Caco-2 (cell line): ENCODE measurements at places on chromosomes 5 and 9.

- DNase-seq: no peak
Measured at GRCh38 chr9:108473209-108474112, 382.3 kb downstream of the ACTL7B start.

DNA sequence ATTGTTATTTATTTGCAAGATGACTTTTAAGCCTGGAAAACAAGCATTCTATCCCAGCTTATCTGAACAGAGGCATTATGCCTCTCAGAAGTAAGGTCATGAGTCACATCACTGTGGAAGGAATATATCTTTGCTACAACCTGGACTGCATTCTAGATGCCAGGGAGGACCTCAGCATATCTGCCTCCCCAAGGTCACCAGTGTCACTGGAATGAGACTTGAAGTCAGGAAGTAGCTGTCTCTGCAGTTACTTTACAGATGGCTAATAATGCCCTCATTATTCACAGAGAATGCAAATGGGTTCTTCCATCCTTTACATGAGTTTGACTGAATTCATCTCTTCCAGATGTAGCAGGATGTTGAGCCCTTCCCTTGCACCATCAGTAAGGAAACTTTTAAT is 4.4 kb upstream of the FAM13B start:
- DNase-seq: no peak

DNA sequence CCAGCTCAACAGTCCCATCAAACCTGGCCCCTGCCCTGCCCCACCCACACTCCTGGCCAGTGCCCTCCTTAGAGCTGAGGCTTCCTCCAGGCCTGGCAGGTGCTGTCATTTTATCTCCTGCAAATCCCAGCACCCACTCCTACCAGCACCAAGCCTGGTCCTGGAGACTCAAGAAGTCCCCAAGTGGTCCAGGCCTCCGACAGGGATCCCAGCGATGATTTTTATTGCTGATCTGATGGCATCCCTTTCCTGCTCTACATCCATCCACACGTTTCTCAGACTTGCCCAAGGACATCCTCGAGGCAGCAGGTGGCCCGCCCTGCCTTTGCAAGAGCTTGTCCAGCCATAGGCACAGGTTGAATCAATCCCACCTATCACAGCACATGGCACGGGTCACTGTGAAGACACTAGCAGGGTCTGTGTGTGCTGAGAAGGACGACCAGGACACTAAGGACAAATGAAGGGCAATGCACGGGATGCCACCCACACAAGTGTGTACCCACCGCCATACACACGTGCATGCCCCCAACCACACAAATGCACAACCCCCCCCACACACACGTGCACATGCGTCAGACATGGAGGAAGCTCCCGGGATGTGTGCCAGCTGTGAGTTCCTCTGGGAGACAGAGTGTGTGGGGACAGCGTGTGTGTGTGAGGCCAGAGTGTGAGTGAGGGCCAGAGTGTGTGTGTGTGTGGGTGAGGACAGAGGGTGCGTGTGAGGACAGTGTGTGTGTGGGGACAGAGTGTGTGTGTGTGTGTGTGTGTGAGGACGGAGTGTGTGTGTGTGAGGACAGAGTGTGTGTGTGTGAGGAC is 62.4 kb upstream of the UBAC1 start:
- DNase-seq: no peak

DNA sequence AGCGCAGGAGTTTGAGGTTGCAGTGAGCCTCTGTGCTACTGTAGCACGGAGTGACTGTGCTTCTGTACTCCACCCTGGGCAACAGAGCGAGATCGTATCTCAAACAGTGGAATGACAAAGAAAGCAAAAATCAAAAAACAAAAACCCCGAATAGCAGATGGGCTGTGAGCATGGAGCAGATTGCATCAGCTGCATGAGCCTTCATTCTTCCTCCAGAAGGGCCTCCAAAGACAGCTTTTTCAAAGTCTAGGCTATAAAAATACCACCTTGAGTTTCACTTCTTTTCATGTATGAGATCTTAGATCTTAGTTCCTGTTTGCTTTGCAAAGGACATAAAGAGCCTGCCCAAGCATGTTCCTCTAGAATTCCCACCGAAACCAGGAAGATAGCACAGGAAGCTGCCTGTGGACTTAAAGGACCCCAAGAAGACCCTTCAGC is 15.0 kb upstream of the HSPB3 start:
- DNase-seq: peak; percentile 83

- peak; percentile 67 for DNase-seq
Measured at GRCh38 chr9:136100700-136101614, 5.9 kb upstream of the NACC2 start.

DNA sequence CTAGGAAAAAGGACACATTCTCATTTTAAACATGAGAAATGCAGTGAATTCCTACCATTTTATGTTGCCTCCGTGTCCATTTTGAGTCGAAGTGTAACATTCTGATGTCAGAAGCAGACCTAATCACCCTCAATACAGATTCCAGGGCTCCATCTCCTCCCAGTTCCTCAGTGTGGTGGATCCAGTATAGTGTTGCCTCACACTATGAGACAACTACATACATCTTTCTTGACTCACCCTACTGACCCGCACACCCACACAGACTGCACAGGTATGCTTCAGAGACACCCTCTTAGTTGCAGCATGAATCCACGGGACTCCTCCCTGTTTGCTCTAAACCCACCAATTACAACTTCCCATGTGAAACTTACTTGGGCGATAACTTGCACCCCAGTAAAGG is 564.9 kb downstream of the SEMA5A start:
- DNase-seq: no peak

DNA sequence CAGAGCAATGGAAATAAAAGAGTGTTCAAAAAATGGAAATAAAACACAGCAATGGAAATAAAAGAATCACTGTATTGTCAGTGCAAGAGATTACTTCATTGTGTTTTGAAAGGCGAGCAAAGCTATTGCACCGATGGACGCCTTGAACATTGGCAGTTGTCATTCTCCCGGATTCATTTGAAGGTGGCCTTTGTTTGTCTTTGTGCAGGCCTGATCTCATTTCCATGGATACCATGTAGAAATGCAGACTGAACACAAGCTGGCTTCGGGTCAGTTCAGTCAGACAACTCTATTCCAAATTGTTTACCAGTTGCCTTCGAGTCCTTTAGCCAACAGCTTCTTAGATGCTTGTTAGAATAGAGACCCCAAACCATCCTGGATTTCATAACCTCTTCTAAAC is 8.3 kb downstream of the ITGA2 start:
- peak; percentile 29 for DNase-seq

DNA sequence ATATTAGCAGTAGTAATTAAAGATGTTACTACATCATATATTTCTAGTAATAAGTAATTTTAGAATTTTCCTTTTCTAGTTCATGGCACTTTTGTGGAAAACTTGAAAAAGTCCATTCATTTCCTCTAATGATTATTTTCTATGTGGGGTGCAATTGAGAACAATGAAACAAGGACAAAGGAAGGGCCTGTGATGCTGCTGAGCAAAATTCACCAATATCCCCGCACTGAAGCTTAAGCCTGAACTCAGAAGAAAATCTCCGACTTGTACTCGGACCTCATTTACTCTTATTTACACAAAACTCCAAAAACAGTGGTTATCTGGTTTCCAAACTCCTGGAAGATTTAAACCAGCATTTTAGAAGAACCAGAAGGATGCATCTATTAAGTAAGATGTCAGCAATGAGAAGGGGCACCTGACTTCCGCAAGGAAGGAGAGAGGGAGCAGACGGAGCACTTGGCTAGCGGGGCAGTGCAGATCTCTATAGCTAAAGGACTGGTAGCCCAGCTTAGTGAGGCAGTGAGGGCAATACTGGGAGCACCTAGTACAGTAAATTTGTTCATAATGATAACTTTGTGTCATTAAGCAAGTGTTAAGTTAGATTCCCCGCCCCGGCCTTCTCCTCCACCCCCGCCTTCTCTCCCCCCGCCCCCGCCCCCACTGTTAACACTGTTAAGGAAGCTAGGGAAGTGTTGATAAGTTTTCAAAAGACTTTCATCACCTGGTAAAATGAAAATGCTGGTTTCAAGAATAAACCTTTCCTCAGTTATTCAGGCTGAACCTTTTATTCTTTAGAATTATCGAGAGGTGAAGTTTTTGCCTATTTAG is 123.3 kb downstream of the ZSWIM6 start:
- no peak for DNase-seq

DNA sequence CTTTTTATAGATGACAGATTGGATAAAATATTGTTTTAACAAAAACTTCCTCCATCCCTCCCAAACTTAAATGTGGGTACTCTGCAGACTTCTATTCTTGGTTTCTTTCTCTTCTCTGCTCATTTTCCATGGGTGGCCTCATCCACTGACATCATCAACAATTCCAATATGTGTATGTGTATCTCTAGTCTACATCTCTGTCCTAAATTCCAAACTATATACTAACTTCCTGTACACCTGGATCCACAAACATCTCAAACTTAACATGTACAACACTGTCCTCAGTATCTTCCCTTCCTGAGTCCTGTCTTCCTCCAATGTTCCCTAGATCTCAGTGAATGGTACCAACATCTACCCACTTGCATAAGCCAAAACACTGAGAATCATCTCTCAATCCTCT is 28.5 kb upstream of the CDK5RAP2 start:
- DNase-seq: no peak

DNA sequence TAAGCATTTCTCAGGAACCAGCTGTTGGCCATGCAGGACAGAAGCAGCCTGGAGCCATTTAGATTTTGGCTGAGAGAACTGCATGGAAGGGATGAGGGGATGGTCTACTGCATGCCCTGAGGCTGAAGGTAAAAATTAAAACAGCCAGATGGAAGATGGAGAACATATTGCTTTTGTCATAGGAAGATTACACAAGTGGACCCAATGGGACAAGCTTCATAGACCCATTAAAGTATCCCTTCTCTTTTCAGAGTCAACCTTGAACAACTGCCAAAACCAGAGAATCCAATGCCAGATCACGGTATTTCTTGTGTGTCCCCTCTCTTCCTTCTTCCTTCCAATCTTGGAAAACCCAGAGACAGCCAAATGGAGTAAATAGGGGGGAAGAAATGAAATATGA is 253.4 kb downstream of the NR2F1-AS1 start:
- no peak for DNase-seq

DNA sequence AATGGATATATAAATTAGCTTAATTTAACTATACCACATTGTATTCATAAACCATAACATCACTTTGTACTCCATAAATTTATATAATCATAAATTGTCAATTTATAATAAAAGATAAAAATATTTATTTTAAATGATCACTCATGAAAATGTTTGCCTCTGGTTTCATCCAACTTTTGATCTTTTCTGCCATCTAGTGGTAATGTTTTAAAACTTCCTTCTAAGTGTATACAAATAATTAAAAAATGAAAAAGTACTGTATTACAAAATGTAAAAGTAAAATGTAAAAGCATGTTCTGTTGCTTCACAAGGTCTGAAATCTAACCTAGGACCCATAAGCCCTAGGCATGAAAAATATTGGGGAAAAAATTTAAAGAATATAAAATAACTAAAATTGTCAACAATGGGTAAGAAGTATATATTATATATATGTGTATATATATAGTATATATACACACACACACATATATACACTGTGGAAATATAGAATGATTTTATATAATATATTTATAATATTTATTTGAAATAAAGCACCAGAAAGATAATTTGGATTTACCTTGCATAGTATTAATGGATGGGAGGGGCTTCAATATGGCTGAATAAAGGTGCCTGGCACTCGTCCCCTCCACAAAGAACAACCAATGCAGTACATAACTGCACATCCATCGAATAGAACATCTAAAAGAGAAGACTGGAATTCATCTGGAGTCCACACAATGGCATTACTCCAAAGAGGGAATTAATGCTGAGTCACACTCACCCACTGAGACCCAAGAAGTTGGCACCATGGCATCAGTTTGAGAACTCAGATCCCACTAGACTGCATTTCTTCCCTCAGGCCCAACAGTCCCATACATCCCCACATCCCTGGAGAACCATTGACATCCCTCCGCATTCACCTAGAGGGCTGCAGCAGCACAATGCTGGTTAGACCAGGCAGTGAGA is 32.5 kb downstream of the ANXA1 start:
- no peak for DNase-seq

- no peak for DNase-seq
Measured at GRCh38 chr5:11415751-11416150, 488.5 kb downstream of the CTNND2 start.

DNA sequence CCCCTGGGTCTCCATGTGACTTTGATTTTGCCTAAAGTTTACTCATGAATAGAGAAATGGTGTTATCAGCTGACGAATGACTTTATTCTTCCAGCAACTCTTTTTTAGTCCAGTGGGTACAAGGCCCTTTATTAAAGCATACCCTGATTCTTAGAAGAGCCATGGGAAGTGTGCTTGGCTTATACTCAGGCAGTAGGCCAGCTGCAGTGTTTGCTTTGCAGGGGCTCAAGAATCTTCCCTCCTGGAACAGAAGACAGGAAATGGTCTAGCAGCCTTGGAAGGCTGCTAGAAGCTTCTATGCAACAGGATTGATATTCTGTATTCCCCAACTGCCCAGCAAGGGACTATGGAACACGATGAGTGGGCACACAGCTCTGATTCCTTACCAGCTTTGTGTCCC is 73.4 kb upstream of the PLPP6 start:
- DNase-seq: no peak

DNA sequence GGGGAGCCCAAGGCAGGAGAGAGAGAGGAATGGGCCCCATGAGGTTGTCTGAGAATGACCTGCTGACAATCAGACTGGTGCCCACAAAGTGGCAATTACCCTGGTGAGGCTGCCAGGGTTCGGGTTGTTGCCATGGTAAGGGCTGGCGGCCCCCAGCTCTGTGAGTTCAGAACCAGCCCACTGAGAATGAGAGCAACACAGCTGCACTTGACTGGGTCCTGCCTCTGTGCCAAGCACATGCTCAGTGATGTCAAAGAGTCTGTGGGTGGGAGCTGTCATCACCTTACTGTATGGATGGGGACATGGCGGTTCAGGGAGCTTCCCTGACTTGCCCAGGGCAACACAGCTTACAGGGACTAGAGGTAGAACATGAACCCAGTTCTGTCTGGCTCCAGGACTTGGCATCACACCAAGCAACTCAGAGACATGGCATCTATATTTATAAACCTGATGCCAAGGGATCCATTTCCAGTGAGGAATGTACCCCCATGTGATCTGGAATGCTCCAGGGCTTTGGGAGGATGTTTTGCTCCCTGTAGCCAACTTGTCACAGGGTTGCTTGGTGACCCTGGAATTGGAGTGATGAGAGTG is 38.2 kb upstream of the TEX48 start:
- DNase-seq: no peak

GRCh38 chr5:9545992-9546851 is at the start of gene SEMA5A:
SEMA5A (minus strand) TSS chr5:9546075; CDS start chr5:9379946, 166,129 bp downstream.
- peak; percentile 85 for DNase-seq

GRCh38 chr9:19665146-19665863 is 123.5 kb downstream of the SLC24A2 start:
- no peak for DNase-seq

- DNase-seq: no peak
Measured at GRCh38 chr9:101132801-101133200, 104.3 kb downstream of the PLPPR1 start.

- no peak for DNase-seq
Measured at GRCh38 chr5:64786372-64786771, 17.6 kb downstream of the CWC27 start.
